ENCODE measurements at places on chromosomes 2 and 18.
A peak's percentile ranks its signal among the peaks of the same experiment; 100 is the strongest.

- DNase-seq, result no peak
Measured at GRCh38 chr2:10078704-10079265, 1.4 kb downstream of the CYS1 start.

DNA sequence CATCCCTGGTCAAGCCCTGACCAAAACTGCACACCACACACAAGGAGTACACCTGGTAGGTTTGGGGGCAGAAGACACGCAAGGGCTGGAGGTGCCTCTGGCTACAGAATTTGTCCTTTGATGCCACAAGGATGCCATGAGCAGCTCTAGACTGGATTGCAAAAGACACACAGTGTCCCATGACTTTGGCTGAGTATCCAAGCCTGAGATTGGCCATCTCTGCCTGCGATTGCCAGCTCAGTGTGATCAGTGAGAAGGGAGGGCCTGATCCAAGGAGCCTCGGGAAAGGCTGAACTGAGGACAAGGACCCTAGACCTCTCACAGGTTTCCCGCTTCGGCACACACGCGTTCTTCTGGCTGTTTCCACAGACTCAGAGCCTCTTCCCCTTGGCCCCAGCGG, 60.0 kb upstream of the FOSL2 start:
- no peak for DNase-seq

GRCh38 chr2:182585001-182585400, 131.1 kb upstream of the DNAJC10 start:
- DNase-seq, result no peak

GRCh38 chr2:171307560-171307959, 126.2 kb downstream of the METTL8 start:
- no peak for DNase-seq

DNA sequence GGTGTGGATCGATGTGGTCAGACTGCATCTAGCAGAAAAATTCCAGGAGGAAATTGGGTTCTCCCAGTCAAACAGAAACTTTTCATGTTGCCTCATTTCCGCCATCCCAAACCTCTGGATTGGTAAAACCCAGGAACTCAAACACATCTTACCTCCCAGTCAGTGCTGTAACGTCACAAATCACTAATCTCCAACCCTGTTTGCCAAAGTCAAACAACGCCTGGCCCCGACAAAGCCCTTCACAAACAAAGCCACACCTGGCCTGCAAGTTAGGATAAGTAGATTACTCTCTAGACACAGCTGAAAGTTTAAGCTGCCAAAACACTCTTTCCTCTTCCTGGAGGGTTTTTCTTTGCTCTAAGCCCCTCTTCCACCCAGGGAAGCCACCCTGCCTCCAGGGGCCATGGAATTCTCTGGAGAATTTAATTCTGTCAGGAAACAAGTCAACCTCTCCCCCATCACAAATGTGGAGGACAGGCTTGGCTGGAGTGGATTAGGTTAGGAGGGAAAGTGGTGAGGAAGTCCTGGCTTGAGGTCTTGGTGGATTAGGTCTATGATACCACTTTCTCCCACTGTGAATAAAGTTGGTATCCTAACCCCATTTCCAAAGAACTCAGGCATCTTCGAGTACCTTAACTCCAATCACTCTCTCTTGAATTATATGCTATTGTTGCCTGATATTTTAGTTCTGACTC, 86.7 kb downstream of the LYPD6B start:
- peak; percentile 3 for DNase-seq

DNA sequence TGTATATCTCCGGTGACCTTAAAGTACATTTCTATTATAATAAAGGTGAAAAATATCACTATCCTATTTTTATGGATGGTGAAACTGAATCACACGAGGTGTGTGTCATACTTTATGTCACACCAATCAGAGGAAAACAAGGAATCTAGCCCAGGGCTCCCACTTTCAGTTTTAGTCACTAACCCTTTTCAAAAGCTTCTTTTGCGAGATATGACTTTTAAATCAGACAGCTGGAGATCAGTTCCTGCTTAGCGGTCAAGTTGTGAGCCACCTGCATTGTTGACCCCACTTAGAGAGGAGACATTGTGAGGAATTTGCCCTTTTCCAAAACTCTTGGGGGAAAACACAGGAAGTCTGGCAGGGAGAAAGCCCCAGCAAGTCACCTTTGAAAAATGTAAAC, 70.5 kb downstream of the CPS1 start:
- DNase-seq, result no peak
